ENCODE measurements at places on chromosomes 2 and 18.

DNA sequence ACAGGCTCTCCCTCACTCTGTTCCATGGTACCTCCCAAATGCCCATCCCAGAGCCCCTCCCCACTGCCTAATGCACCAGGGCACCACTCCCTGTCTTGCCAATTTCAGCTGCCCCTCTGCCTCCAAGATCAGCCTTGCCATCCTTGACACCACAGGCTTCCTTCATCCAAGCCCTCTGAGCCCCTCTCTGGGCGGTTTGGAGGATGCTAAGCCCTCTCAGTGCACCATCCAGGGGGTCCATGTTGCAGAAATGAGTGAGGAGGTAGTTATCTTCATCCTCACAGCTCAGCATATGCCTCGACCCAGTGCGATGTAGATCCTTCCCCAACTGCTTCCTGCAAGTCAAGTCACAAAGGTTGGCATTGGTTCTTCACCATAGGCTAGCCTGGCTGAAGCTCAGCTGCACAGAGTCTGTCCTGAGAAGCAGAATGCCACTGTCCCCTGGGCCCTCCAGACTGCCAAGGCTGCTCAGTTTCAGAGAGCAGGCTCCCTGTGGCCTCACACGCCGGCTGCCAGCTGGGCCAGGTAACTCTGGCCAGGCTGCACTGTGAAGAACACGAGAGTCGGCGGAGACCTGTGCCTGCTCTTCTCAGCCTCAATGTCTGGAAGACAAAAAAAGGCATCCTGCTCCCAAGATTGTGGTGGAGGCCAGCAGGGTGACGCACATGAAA is 9.9 kb upstream of the MAP3K2 start:
- DNase-seq = no peak

DNA sequence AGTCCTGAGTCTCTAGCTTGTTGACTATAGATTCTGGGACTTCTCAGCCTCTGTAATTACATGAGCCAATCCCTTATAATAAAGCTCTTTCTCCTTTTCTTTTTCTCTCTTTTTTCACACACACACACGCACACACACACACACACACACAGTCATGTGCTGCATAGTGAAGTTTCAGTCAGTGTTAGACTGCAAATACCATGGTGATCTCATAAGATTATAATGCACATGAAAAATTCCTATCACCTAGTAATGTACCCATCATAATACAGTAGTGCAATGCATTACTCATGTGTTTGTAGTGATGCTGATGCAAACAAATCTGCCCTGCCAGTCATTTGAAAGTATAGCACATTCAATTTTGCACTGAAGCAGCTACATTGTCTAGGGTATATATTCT is 558.2 kb downstream of the SUCLG1 start:
- DNase-seq = no peak

- no peak for DNase-seq
Observed at GRCh38 chr2:203734276-203734983, 28.0 kb downstream of the CD28 start.

GRCh38 chr18:74040459-74041332 is 106.9 kb downstream of the FBXO15 start:
- DNase-seq = no peak

GRCh38 chr18:76446321-76447257 is 48.5 kb downstream of the ZNF516 start:
- DNase-seq = no peak

DNA sequence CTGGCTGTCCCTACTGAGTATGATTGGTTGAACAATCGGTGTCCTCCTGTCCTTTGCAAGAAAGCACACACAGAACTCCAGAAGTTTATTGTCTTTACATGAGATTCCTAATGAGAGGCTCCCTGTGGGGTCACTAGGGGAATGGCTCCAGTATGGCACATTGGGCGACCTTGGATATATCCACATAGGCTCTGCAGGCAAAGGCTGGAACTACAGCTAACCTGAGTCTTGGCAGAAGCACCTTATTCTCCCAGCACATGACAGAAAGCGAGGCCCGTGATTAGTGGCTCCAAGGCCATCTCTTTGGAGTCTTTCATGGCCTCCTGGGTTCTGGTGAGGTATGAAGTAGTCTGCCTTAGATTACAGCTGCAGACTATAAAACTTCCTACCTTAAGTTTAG is 49.0 kb downstream of the ZDBF2 start:
- no peak for DNase-seq

DNA sequence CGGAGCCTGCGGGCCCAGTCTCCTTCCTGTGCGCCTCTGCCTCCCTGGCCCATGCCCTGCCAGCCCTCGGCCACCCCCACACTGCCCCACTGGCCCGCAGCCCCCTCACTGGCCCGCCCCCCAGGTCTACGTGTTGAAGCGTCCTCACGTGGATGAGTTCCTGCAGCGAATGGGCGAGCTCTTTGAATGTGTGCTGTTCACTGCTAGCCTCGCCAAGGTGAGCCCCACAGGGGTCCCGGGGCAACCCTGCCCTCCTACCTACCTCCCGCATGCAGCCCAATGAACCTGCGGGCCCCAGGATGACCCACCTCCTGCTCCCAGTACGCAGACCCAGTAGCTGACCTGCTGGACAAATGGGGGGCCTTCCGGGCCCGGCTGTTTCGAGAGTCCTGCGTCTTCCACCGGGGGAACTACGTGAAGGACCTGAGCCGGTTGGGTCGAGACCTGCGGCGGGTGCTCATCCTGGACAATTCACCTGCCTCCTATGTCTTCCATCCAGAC is 3.3 kb downstream of the CTDSP1 start:
- DNase-seq = no peak

DNA sequence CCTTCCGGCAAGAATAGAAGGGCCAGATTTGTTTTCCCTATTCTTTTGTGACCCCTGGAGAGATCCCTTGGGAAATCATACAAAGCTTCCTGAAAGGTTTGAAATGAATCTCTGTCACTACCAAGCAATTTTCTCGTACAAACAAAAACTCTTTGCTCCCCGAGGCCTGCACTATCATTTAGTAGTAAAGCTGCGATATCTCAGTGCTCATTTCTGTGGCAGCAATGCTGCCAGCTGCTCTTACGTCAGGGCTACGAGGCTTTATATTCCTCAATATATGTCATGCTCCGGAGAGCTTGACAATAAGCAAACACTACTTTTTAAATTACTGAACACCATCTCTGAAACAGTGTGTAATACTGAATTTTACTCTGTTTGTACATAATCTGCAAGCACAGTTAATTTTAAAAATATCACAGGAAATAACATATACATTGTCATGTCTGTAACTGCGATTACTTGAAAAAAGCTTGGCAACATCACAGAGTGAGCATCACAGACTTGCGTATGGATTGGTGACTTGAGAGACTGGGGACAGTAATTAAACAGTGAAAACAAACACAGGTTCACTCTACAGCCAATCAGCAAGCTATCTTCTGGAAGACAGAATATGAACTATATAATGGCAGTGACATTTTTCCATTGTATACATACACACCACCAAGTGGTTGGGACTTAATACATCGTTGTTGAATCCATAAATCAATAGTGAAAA is 403.3 kb upstream of the NETO1 start:
- DNase-seq = no peak

DNA sequence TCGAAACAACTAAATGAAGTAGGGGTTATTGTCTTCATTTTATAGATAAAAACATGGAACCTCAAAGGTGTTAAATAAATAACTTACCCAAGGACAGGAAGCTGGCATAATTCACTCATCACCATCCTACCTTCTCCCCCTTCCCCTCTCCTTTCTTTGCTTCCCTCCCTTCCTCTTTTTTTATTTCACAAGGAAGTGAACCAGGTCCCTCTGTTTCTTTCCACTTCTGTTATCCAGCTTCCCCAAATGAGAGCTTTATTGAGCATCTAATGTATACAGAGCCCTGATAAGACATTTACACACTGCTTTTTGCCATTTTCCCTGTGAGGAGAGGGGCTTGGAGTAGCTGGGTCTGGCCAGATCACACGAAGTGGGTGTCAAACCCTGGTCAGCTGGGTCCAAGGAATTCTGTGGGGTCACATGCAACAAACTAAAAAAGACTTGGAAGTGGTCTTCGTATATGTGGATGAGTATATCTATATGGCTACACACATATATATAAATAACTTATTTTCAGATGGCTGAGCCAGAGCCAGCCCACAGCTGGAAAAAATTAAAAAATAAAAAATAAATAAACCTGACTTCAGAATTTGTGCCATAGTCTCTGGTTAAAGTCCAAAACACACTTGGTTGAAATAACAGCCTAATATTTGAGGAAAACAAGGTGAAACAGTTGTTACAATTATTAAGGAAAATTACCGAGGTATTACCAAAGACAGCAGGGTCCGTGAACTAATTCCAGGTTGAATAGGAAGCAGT is 49.3 kb upstream of the FOSL2 start:
- DNase-seq = no peak

DNA sequence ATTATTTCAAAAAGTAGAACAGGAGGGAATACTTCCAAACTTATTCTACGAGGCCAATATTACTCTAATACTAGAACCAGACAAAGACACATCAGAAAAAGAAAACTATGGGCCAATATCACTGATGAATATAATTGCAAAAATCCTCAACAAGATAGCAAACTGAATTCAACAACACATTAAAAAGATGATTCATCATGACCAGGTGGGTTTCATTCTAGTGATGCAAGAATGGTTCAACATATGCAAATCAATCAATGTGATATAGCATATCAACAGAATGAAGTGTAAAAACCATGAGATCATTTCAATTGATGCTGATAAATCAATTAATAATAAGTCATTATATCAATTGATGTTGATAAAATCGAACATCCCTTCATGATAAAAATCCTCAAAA is 22.4 kb upstream of the EML6 start:
- DNase-seq = no peak

DNA sequence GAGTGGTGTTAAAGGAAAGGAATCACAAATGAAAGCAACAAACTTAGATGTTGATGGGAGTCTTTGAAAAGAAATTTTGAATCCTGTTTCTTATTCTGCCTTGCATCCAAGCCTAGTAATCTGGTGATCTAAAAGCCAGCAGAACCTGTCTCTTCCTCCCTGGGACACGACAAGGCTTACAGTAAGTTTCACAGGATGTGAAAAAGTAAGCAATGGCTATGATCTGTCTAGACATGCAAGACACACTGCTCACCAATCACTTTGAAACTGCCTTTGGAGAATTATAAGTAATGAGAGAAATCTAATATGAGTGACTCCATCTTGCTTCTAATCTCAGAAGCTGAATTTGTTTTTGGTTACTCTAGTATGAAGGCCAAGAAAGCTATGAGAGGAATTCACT is 103.7 kb downstream of the KCNH7 start:
- DNase-seq = no peak

DNA sequence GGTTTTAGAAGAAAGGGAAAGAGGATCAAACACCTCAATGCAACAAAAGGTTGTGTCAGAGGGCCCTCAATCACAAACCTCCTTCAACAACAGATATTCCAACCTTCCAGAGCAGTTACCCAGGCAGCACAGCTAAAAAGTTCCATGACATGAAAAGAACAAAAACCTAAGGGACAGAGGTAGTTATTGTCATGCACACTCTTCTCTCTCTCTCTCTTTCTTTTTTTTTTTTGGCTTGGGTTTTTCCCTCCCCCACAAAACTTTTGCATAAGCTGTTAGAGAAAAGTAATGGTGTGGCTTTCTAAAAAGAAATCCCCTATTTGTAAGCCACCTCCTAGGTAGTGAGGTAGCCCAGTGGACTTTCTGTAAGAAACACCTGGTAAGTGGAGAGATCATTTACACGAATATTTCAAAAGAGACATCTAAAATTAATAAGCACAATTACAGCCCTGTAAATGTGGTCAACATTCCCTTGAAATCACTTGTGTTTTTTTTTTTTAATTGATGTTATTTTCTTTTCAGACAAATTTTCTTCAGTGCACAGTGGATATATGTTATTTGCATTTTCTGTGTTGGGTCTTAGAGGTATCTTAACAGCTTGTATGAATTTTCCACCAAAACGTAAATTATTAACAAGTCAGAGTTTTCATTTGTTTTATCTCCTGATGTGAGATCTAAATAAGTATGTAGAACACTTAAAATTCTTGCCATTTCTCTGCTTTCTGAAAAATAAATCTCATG is 48.4 kb downstream of the ZEB2 start:
- DNase-seq = no peak

GRCh38 chr18:5973099-5973498 is 77.8 kb upstream of the TMEM200C start:
- no peak for DNase-seq

DNA sequence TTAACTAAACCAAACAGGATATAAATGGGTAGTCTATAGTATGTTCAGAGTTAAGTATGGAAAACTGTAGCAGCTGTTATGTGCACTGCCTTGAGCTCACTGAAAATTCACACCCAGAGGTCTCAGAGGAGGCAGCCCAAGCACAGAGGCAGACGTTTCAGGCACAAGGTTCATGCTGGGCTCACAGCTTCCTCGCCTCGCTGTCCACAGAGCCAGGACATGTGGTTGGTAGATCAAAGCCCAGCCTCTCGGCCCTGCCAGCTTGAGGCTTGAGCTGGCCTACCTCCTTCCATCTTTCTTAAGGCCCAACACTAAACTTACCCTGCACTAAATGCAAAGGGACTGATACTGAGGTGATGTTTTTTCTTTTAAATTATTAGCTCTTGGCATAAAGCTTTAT is 43.7 kb downstream of the PRELID3A start:
- DNase-seq = no peak

DNA sequence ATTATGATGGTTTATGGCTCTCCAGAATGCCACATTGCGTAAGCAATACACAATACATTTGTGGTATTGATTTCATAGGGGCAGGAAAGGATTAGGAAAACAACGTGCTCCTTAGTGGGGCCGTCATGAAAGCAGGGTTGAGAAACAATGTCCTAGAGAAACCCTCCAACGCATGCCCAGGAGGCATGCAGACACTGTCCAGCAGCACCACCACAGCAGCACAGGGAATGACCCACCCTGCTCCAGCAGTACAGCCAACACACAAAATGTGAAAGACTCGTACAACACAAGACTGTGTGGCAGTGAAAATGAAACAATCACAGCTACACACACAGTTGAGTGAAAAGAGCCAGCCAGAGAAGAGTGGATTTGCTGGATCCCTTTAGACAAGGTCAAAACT is 66.3 kb downstream of the FAM168B start:
- DNase-seq = no peak

DNA sequence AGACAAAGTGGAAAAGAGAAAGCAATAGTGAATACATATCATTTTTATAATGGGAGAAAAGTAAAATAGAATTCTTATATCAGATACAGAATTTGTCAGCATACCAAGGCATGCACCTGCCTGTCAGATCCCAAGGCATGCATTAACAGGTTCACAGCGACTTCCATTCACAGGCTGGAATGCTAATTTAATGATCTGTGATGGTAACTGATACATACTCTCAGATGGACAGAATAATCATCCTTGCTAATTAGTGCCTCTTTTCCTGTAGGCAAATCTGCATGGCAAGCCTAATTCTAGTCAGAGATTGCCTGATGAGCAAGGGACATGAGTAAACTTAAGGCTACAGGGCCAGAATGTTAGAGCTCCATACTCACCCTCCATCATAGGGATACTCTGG is 76.1 kb downstream of the PRKRA start:
- no peak for DNase-seq

GRCh38 chr2:139864821-139865302 is 1084.7 kb upstream of the NXPH2 start:
- DNase-seq = no peak

DNA sequence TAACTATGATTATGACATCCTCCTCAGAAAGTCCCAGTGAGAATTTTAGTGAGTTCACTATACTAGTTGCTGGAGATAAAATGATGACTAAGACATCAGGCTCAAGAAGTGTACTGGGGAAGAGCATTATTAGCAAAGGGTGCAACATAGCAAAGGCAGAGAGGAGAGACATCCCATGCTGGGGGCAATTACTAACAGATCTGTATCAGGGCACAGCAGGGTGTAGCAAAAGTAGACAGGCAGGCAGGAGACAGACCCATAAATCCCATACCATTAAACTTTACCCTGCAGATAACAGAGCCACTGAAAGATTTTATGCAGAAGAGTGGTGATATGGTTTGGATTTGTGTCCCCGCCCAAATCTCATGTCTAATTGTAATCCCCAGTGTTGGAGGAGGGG is 161.7 kb downstream of the SP3 start:
- no peak for DNase-seq

Measured in lower leg skin (tissue), 4 donors.